ENCODE measurements at places on chromosomes 13 and 19. TPM values are rescaled to one million over a fixed set of nuclear protein-coding genes. Genes with fewer than 3 reads are reported as not detected.
A peak's percentile ranks its signal among the peaks of the same experiment; 100 is the strongest.

DNA sequence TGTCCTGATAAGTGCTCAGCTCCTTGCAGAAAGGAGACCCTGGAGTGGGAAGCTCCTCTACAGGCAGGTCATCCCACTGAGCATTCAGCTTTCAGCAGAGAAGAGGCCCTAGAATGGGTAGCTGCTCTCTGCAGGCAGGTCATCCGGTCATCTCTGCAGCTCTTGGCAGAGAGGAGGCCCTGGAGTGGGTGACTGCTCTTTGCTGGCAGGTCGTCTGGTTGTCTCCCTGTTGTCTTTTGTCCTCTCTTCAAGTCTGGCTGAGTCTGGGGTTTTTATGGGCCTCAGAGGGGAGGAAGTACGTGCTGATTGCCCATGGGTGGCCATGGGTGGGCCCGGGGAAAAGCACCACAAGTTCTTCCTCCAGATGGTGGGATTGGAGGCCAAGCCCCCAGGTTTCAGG, 250.3 kb upstream of the EDNRB start:
- H3K4me1 ChIP-seq = no peaks in the 10 kb centered on the region
- no peaks in the 10 kb centered on the region for H3K36me3 ChIP-seq
- DNase-seq = no peak
- H3K27ac ChIP-seq = no peak overlapping the region

DNA sequence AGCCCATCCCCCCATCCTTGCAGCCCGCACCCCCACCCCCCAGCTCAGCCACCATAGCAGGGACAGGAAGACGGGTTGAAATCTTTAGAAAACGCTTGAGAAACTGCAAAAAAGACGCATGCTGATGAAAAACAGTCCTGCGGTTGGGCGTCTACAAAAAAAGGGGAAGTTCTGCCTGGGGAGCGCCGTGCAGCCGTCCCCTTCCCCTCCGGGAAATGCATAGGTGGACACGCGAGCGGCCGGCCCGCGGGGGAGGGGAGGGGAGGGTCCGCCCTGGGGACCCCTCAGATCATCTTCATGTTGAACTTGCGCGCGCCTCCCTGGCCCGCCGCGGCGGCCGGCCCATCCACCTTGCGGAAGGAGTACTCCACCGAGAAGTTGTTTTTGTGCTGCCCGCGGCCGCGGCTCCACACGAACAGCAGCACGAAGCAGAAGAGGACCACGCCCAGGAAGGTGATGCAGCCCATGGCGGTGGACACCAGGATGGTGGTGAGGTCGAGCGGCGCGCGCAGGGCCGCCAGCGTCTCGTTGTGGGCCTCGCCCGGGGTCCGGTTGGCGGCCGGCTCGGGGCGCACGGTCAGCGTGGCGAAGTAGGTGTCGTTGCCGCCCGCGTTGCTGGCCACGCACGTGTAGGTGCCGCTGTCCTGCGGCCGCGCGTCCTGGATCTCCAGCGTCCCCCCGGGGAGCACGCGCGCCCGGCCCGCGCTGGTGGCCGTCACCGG, 7.9 kb upstream of the PEAK3 start:
- H3K27ac ChIP-seq = peak overlapping the region; percentile 45
- DNase-seq = peak; percentile 78
- H3K4me1 ChIP-seq = peaks cover 42% of the 10 kb centered on the region
- no peaks in the 10 kb centered on the region for H3K36me3 ChIP-seq
- peak overlapping the region; percentile 77 for H3K4me3 ChIP-seq

DNA sequence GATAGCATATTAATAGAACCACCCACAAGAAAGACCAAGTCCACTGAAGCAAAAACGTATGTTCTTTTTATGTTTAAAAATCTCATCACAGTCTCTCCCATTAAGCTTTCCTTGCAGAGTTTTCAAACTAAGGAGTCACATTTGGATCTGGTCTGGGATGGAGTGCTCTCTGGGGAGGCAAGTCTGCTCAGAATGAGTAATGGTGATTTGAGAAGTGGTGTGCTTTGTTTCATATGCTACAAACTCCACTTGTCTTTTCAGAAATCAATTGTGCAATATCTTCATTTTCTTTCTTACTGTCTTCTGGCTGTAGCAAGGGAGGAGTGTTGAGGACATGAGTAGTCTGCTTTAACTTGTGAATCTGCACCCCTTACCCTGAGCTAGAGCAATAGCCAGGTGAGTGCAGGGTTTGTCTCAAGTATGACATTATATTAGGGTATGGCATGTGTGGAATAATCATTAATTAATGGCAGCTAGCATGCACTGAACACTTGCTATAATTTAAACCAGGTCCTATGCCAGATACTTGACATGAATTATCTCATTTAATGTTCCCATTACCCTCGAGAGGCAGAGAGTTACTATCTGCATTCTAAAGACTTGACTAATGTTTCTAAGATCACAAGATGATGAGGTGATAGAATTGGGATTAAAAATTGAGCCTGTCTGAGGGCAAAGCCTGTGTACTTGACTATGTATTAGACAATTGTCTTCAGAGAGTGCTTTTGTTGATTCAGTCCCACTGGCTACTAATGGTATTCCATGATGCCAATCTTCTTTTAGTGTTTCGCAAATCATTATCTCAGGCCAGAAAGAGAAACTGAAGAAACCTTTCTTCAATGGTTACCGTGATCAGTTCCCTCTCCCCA, 171.8 kb downstream of the GPC6 start:
- H3K27me3 ChIP-seq = no peaks in the 10 kb centered on the region
- DNase-seq = no peak
- no peaks in the 10 kb centered on the region for H3K36me3 ChIP-seq
- no peaks in the 10 kb centered on the region for H3K4me1 ChIP-seq
- no peak overlapping the region for H3K4me3 ChIP-seq

Gene LPAR6
- 93.5 TPM for total RNA-seq

Gene RXFP2
- not detected for total RNA-seq

Gene FOXA3
- total RNA-seq = 0.16 TPM

Measured in T-cell (primary cell).